ENCODE measurements at places on chromosomes 12 and 14.

GRCh38 chr14:50985124-50985858 lies 41.0 kb upstream of the PYGL start:
- DNase-seq: peak; percentile 39

DNA sequence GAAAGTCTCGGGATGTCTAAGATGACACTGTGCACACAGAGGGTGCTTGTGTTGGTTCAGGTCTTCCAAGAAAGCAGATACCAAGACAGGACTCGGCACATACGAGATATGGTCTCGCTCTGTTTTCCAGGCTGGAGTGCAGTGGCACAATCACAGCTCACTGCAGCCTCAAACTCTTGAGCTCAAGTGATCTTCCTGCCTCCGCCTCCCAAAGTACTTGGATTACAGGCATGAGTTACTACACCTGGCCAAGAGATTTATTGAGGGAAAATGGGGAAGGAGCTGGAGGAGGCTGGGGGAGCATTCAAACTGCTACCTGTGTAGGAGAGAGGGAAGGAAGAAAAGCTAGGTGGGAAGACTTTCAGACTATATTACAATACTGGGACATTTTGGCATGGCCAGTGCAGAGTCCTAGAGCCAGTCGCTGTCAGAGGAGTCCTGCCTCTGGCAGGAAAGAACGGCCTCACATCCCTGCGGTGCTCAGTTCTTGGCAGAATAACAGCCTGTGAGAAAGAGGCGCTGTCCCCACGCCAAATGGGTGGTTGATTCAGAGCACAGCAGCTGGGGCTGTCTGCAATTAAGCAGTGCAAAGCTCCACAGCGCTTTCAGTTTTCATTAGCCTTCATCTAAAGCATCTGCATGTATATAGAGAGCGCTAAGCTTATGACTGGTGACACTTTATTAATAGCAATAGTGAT lies 18.3 kb downstream of the SLC17A8 start:
- peak; percentile 53 for DNase-seq

DNA sequence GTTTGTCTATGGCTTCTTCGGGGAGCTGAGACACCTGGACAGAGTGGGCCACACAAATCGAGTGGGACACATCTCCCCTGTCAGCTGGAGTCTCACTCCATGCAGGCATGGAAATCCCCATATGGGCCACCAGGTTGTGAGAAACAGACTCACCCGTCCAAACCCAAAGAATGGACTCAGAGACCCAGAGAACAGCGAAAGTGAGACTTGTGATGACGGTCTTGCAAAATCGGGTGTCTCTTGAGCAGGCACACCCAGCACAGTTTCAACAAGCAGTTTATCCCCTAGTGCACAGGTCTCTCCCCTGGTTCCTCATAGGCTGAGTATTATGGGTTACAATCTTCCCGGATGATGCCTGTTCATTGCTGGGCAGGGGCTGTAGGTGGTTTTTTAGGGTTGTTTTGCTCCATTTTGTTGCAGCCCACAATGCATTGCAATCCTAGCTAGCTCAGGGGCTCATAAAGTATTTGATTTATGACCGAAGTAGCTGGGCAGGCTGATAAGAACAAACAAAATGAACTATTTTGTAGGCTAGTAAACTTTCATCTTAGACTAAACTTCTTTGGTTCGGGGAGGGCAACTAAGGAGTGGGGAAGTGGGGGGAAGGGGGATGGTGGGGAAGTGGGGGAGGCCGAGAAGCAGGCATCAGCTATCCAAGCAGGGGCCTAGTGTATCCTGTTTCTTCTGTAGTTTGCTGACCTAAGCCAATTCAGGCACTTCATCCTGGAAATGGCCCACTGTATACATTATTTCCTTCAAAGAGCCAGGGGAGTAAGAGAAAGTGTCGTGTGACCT lies 45.3 kb downstream of the IQSEC3 start:
- DNase-seq: no peak

GRCh38 chr14:50040401-50040775 lies 76.0 kb downstream of the VCPKMT start:
- DNase-seq: no peak

GRCh38 chr12:15757553-15758255 lies 31.5 kb downstream of the EPS8 start:
- DNase-seq: no peak

DNA sequence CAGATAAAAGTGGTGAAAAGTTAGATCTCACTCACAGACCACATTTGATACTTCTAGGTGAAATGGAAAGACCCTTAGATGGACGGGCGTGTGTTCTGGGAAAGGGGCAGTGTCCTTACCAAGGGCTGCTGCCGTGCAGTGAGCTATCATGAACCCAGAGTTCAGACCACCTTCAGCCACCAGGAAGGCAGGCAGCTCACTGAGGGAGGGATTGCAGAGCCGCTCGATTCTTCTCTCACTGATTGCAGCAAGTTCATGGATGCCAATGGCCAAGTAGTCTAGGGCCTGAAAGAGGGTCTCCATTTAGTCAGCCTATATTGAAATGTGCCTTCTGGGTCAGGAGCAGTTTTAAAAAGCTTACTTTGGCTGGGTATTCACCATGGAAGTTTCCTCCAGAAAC lies 15.7 kb downstream of the HAL start:
- no peak for DNase-seq

- DNase-seq: no peak
Observed at GRCh38 chr14:81559385-81559784, 25.7 kb upstream of the SEL1L start.
